ENCODE measurements at places on chromosomes 13 and 19. TPM values are rescaled to one million over a fixed set of nuclear protein-coding genes. Genes with fewer than 3 reads are reported as not detected.

- peak; percentile 83 for ATAC-seq
These were observed 232.5 kb downstream of the SLC7A1 start for GRCh38 chr13:29362849-29363604.

DNA sequence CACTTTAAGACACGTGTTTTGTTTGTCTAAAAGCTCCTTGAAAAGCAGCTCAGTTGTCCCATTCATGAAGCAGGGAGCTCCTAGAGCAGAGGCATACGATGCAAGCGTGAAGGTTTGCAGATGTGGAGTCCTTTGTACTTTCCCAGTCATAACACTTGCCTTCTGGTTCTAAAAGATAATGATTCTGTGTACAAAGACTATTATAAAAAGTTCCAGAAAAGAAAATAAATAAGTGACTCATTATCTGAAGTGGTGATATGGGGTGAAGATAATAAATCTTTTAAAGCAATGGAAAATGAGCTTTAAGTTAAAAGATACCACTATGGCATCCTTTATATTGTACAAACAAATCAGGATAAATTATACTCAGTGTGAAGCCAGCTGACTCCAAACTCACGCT lies 569.9 kb downstream of the MYO16 start:
- ATAC-seq: no peak

DNA sequence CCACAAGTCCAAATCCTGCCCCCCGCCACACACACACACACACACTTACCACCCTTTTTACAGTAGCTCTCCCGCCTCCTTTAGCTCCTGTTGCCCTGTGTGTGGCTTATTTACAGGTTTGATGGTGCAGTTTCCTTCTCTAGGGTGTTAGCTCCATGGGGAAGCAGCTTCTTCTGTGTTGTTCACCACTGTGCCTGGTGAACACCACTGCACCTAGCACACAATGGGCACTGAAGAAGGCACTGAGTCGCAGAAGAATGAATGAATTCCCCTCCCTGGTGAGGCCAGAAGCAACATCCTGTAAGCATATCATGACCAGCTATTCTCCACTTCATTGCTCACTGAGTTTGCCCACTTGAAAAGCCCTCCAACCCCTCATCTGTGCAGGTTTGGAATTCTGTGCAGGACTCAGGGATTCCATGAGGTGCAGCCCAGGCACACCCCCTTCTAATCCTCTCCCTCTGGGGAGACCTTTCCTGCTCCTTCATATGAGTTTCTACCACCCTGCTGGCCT lies 3.0 kb upstream of the RAB20 start:
- ATAC-seq: no peak

GRCh38 chr13:87123987-87124784 lies 547.0 kb upstream of the SLITRK5 start:
- peak; percentile 51 for ATAC-seq

GRCh38 chr19:37470216-37470615 lies 1.1 kb downstream of the ZNF570 start:
- no peak for ATAC-seq

GRCh38 chr13:28394422-28394821 lies 100.5 kb downstream of the FLT1 start:
- ATAC-seq: peak; percentile 29

DNA sequence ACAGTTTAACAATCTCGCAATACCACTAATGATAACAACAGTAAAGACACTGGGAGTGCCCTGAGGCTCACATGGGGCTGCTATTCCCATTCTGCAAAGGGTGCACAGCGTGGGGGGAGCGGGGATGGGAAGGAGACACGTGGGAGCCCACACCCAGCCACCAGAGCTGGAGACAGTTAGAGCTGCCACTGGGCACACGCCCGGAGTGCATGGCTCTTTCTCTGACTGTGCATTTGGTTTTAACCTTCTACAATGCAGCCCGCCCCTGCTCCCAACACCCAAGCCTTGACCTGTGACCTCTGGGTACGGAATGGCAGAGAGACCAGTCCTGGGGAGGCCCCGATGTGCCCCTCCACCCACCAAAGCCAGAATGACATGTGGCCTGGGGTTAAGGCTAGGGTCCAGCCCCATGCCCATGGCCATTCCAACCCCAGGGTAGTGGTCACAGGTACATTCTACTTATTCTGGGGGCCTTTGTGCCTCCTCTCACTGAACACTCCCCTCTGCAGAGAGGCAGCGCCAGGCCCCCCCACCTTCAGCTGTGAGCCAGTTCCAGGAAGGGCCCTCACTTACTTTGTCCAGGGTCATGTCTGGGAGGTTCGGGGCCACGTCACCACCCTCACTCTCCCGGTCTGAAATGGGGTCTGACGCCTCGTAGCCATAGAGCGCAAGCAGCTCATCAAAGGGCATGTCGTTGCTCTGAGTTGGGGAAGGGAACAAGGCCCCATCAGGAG lies 17.1 kb downstream of the MIER2 start:
- peak; percentile 11 for ATAC-seq

- no peak for ATAC-seq
These were observed 15.9 kb upstream of the CELF5 start for GRCh38 chr19:3208317-3209207.

DNA sequence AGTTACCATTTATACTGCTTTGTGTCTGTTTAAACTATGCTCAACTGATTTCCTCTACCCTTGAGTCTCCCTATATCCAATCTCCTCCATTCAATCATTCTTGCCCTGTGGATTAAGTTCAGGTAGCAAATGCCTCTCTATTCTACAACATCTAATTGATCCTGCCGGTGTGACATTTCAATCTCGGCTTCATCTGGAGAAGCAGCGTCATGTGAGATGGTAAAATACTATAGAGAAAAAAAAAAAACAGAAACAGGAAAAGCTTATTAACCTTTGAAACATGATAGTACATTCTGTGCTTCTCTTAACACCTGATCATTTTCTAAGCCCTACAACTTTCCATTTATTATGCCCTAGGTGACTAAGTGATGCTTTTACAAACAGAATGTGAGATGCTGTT lies 89.4 kb downstream of the KCTD12 start:
- no peak for ATAC-seq

DNA sequence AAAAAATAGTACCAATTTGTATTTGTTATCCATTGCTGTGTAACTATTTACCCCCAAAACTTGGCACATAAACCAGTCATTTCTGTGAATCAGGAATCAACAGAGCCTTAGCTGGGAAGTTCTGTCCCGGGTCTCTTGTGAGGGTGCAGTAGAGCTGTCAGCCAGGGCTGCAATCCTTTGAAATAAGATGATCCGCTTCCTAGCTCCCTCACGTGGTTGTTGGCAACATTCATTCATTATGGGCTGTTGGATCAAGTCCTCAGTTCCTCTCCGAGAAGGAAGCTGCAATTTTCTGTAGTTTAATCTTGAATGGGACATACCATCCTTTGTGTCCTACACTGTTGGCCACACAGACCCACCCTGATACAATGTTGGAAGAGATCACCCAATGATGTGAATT lies 277.2 kb downstream of the SUCLA2 start:
- ATAC-seq: no peak

DNA sequence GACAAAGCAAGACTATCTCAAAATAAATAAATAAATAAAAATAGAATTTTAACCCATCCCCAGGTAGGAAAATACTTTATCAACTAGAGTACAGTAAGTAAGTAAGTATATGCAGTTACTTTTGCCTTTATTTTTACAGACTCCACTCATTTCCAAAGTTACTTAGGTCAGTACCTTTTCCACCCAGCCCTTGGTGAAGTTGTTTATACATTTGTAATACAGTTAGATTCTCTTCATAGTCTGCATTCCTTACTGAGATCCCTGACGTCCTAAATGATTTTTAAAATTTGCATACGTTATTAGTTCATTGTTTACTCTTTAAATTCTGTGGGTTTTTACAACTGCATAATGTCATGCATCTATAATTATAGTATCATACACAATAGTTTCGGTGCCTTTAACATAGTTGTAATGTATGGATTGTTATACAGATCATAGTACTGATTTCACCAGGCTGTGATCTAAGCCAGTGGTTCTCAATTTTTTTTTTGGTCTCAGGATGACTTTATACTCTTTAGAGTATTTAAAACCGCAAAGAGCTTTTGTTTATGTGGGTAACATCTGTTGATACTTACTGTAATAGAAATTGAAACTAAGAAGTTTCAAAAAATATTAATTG lies 10.4 kb downstream of the SETDB2 start:
- ATAC-seq: no peak

DNA sequence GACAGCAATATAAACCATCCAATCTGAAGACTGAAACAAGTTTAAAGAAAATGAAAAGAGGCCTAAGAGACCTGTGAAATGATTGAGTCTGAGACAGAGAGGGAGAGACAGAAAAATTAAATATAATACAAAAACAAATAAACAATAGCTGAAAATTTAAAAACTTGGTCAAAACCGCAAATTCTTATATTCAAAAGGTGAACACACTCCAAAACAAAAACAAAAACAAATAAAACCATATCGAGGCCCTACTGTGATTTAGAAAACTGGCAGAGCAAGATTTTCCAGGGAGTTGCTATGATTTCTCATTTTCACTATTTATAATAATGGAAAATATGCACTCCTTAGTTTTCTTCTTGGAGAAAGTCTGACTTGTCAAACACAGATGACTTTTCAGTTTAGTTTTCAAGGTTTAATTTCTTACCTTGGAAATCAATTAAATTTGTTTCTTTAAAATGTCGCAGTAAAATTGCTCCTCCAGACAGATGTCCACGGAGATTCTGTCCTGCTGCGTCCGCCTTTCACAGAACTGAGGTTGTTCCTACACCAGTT lies 1420.3 kb downstream of the UQCRFS1 start:
- no peak for ATAC-seq

- ATAC-seq: no peak
These were observed 568.5 kb downstream of the SLITRK6 start for GRCh38 chr13:85230691-85231093.

DNA sequence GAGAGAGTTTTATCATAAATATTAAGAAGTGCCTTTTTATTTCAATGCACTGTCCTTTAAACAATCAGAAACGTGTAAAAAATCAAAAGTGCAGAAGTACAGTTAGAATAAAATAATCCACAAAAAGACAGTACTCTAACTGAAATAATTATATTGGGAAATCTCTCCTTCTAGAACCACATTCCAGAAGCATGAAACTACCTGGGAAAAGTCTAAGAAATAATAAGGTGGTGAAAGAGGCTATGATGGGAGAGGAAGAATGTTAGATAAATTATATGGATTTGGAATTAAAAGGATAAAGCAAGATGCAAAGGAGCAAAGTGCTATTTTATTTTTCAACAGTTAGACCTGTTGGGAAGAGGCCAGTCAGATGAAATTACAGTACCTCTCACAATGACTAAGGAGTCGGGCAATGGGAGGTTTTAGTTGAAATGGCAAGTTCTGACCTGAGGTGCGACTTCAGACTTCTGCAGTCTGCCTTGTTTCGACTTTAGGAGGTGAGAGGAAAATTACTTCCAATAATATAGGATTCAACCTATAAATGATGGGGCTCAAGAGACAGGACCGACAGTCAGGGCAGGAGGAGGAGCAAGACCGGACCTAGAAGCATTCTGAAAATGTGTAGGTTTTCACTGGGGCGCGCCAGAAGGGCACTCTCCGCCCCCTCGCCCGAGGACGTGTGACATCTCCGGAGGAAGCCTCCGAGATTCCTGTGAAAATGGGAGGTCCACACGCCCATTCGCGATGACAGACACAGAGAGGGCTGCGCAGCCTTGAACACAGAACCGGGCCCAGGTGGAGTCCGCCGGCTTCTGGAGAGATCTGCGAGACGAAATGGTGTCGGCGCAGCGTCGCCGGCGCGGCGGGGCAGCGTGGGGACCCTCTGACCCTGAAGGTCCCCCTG lies 717 bp downstream of the SPRYD7 start:
- ATAC-seq: peak; percentile 30

GRCh38 chr19:52176574-52176973 lies 5.2 kb upstream of the ZNF836 start:
- no peak for ATAC-seq

Gene DACH1
- 0.24 TPM for total RNA-seq

Gene RASAL3
- total RNA-seq: 1.8 TPM

Gene SULT2B1
- 245 TPM for total RNA-seq

Gene CPAMD8
- 2.0 TPM for total RNA-seq

Gene EPN1
- 91.9 TPM for total RNA-seq

Gene RYR1
- 6.4 TPM for total RNA-seq

Gene DCT
- not detected for total RNA-seq

Gene DZIP1
- total RNA-seq: 5.4 TPM

Gene CD33
- total RNA-seq: 0.40 TPM

Gene CHMP2A
- total RNA-seq: 98.8 TPM

All from esophagus mucosa (tissue), 1 donor.